Mesendoderm (in vitro differentiated cells): ENCODE measurements at places on chromosomes 5 and 9.

GRCh38 chr9:78549711-78550110, 252.8 kb downstream of the PSAT1 start:
- DNase-seq = peak; percentile 42

GRCh38 chr9:111037708-111038330, 451 bp downstream of the LPAR1 start:
- peak; percentile 80 for DNase-seq

DNA sequence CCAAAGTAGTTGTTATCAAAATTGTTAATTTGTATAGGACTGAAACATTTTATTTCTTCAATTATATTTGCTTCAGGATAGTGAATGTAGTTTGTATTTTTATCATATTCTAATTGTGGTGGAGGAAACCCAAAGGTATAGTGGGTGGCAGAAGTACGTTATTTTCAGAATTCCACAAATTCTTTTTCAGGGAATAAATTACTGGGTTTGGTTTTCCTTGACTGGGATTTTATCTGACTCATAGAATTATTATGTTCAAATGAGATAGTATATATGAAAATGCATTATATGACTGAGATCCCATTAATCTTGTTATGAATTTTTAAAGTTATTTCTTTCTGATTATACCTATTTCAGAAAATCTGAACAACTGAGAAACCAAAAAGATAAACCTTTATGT, 73.7 kb downstream of the VPS13A start:
- no peak for DNase-seq

GRCh38 chr5:72694856-72695255, 121.6 kb upstream of the TNPO1 start:
- no peak for DNase-seq

DNA sequence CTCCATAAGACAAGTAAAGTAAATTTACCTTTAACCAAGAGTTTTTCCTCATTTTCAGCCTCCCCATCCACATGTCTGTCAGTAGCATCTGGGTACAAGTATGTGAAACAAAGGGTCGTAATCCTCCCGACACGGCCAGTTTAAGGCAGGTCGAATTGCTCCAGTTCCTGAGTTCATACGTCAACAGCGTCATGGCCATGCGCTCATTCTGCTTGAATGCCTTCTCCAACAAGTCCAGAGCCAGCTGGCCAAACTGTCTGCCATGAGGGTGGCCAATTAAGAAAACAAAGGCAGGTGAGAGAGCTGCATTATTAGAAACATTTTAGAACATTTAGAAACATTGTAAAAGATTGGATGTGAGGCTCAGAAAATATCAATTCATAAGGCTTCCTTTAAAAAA, 87.5 kb downstream of the TRPM6 start:
- no peak for DNase-seq

- DNase-seq = peak; percentile 72
Measured at GRCh38 chr5:89712134-89712700, 697.3 kb downstream of the CETN3 start.

GRCh38 chr5:92676215-92677165, 904.5 kb downstream of the NR2F1-AS1 start:
- DNase-seq = no peak

DNA sequence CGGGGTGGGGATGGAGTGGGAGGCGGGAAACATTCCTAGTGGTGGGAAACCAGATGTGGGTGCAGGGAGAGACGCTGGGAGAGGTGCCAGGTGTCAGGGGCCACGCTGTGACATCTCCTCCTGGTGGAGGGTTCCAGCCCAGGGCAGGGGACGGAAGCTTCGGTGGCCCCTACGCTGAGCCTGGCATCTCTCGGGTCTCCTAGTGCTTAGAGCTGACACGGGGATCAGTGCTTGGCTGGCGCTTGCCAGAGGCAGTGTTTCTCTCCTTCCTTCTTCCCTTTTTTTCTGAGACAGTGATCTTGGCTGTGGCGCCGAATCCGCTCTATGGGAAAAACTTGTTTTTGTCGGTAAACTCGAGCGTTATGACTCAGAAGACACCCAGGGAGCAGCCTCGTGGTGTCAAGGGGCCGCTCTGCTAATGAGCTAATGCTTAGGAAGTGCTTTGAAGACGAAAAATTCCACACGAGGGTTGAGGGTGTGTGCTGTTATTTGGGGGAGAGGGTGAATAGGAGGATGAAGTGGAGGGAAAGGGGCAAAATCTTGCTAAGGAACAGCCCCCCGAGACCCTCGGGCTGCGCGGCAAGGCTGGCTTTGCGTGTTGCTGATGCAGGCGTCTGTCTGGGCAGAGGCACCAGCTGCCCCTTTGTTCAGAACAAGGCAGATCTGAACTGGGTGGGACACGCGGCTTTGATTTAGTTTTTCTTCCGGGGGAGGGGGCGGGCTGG, 20.4 kb upstream of the IER5L start:
- DNase-seq = peak; percentile 72

DNA sequence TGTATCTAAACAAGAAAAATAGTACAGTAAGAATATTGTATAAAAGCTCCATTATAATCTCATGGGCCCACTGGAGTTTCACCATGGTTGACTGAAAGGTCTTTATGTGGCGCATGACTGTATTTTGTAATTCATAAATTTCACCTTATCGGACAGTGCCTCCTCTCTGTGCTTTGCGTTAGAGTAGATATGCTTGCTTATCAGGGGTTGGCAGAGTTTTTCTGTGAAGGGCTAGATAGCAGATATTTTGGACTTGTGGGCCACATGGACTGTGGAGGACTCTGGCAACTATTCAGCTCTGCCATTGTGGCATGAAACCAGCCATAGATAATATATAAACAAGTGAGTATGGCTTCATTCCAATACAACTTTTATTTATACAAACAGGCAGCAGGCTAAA, 23.2 kb downstream of the GAPVD1 start:
- no peak for DNase-seq

DNA sequence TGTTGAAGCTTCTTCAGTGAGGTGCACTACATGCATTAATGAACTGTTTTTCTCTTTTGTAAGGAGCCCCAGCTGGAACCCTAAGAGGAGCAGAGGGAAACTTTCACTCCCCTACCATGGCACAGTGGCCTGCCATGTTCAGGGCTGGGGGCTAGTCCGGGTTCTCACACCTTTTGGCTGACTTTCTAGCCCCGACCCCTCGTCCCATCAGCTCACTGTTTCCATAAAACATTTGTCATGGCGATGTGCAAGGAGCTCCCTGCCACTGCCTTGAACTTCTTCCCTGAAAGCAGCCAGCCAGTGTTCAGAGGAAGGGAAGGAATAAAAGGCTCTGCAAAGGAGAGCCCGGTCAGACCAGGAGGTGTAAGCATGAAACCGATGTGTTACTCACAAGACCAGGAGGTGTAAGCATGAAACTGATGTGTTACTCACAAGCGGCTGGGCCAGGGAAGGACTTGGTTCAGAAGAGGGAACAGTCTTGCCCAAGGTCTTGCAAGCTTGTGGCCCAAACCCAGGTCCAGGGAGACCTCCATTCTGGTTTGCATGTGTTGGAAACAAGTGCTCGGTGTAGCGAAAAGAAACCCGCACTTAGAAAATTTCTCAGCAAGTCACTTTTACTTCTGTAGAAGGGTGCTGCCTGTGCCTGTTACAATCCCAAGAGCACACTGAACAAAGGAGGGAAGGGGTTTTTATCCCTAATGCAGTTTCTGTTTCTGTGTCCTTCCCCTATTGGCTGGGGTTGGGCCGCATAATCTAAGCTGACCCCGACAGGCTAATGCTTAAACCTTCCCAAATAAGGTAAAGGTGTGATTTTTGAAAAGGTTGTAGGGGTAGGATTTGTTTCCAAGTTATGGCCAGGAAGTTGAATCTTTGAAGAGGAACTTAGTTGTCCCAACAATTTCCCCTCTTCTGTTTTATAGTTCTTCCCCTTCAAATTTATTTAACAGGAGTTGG, 3.4 kb upstream of the ABO start:
- DNase-seq = peak; percentile 7

GRCh38 chr5:150350524-150351344, 6.8 kb upstream of the TCOF1 start:
- peak; percentile 92 for DNase-seq

- no peak for DNase-seq
Measured at GRCh38 chr5:84445049-84445685, 60.5 kb upstream of the EDIL3 start.

- DNase-seq = no peak
Measured at GRCh38 chr9:2413160-2413805, 208.3 kb upstream of the VLDLR start.

- DNase-seq = no peak
Measured at GRCh38 chr5:141917760-141918159, 5.9 kb upstream of the DELE1 start.

- DNase-seq = no peak
Measured at GRCh38 chr9:127033789-127034188, 88.6 kb downstream of the ANGPTL2 start.

DNA sequence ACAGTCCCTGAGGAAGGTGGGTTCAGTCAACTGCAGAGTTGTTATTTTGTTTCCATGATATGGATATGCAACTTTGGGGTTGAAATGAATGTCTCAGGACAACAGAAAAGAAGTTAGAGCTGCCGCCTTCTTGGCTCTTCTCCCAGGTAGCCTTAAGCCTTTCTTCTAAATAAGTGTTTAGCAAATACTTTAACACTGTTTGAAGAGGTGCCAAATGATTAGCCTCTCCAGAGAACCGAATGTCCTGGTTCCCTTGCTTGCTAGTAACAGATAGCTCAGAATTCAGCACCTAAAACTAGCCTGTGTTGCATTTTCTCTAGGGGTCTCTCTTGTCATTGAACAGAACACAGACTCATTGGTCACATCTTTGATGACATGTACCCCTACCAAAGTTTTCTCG, 127.7 kb upstream of the PIK3R1 start:
- DNase-seq = no peak

GRCh38 chr9:69153707-69154521, 20.2 kb upstream of the TJP2 start:
- no peak for DNase-seq

DNA sequence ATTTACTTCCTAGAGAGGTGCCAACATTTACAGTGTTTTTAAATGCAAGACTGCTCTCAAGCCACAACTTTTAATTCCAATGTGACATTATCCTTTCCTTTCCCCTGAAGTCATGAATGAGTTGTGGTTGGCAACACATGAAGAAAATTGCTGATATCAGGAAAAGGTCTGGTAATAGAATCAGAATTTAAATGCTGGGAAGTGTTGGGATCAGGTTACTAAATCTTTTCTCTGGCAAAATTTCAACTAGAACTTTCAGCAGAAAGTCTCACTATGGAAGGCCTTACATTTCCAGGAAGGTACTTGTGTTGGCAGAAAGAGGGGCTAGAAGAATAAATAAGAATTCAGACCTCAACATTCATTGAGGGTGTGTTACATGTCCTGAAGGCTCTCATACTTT, 10.6 kb upstream of the SLC44A1 start:
- no peak for DNase-seq

- DNase-seq = no peak
Measured at GRCh38 chr9:130346431-130346830, 80.9 kb downstream of the HMCN2 start.

- peak; percentile 44 for DNase-seq
Measured at GRCh38 chr5:181234455-181235306, 9.0 kb downstream of the RACK1 start.

DNA sequence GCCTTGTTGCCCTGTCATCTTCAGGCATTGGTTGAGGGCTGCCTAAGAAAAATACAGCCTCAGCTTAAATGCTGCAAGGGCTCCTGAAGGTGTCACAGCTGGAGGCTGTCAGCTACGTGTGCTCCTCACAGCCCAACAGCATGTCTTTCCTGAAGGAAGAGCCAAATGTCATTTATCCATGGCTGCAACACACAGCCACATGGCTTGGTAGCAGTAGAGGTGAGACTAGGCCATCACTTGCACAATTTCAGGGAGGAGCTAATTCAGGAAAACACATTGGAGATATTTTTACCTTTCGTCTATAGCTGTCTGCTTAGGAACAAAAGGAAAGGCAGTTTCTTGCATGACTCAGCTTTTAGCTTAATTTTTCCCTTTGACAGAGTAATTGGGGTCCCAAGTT, 260.7 kb downstream of the SYK start:
- DNase-seq = peak; percentile 52

DNA sequence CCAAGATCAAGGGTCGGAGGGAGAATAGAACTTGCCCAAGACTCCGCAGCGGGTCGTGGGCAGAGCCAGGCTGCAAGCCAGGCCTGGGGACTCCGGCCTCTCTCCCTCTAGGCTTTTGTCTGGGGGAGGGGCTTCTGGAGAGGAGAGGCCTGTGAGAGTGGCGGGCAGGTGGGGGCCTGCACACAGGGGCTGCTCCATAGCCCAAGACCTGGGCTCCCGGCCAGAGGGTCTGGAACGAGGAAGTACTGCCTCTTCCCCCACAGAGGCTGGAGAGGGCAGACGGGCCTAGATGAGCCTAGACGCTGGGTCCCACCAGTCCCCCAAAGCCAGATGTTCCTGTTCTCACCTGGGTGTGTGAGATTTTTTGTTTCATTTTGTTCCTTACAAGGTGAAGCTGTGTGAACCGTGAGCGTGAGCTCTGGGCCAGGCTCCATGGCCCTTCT, 5.2 kb upstream of the ST6GALNAC6 start:
- DNase-seq = peak; percentile 43

GRCh38 chr9:134785325-134786108, 95.1 kb upstream of the FCN2 start:
- no peak for DNase-seq

DNA sequence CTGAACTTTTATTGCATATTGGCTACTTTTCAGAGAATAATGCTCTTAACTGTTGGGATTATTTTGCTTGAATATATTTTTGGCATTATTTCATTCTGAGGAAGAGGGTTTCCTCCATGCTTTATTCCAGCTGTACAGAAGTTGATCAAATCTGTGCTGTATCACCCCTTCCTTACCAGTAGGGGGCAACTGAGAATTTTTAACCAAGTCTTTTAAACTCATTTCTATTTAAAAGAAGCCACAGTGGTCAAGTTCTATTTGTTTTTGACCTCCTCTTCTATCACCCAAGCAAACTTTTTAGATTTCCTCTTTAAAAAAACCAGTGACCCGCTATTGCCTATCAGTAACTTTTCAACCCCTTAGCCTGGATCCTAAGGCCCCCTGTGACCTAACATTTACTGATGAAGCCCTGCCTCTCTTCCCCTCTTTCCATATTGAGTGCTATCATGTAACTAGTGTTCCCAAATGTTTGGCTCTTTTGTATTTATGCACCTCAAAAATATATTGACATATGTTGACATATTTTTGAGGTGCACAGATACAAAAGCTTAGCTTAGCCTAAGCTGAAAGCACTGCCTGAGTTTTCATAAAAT, 80.6 kb downstream of the FBXO4 start:
- DNase-seq = peak; percentile 28

DNA sequence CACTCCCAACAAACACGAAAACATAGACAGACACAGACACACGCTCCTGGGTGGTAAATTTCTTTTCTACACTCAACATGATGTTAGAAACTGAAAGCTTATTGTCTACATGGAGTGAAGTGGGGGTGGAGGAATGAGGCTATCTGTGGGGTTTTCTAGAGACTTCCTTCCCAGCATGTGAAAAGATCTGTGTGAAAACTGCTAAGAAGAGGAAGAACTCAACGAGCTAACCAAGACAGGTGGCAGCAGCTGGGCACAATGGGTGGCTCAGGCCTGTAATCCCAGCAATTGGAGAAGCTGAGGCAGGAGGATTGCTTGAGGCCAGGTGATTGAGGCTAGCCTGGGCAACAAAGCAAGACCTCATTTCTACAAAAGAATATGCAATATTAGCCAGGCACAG, 7.6 kb downstream of the FYB1 start:
- DNase-seq = no peak
